ENCODE measurements at places on chromosomes 16 and 17.

DNA sequence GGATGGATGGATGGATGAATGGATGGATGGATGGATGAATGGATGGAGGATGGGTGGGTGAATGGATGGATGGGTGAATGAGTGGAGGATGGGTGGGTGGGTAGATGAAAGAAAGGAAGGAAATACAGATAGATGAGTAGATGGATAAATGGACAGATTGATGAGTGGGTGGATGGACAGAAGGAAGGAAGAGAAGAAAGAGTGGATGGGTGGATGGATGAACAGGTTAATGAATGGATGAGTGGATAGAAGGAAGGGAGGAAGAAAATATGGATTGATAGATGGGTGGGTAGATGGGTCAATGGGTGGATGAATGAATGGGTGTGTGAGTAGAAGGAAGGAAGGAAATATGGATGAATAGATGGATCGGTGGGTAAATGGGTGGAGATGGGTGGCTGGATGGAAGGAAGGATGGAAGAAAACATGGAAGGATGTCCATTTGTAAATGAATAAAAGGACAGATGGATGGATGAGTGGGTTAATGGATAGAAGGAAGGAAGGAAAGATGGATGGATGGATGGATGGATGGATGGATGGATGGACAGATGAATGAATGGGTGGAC is 97.3 kb upstream of the TNRC6C start:
- no peak for DNase-seq

GRCh38 chr17:41522301-41523224 is 3.9 kb upstream of the KRT15 start:
- DNase-seq = no peak

GRCh38 chr16:87847467-87847784 is 21.9 kb downstream of the SLC7A5 start:
- no peak for DNase-seq

- no peak for DNase-seq
Measured at GRCh38 chr17:80970044-80970761, 21.4 kb upstream of the CHMP6 start.

DNA sequence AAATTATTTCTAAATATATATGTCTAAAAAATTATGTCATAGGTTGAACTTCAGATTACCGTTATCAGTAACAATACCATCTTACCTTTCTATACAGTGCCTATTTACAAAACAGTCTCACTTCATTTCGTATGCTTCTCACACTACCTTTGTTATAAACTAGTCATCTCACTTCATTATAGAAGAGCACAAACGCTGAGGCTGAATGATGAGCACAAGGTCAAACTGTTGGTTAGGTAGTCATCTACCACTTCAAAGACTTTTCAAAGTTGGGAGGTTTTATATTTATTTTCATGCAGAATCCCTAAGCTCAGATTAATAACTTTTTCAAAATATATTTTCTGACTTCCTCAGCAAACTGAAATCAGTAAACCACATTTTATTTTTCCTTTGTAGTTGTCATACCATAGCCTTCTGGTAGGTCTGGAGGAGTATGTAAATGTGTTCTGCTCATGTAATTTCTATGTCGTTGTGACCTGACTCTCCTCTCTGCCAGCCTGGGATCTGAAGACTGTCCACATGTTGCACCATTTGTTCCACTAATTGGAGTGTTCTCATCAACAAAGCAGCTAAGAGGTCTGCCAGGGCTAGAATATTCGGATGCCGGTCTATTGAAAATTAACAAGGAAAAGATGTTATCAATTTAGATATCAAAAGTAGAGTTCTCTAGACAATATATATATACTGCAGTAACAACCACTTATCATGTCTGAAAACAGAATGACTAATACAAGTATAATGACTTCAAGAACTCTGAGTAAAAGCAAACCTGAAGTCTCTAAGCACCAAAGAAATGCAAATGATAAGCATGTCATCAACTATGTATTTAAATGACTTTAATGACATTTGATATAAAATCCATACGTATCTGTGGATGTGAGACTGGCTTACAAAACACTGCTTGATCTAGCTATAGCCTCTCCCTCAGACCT is 73.9 kb downstream of the CEP95 start:
- no peak for DNase-seq

DNA sequence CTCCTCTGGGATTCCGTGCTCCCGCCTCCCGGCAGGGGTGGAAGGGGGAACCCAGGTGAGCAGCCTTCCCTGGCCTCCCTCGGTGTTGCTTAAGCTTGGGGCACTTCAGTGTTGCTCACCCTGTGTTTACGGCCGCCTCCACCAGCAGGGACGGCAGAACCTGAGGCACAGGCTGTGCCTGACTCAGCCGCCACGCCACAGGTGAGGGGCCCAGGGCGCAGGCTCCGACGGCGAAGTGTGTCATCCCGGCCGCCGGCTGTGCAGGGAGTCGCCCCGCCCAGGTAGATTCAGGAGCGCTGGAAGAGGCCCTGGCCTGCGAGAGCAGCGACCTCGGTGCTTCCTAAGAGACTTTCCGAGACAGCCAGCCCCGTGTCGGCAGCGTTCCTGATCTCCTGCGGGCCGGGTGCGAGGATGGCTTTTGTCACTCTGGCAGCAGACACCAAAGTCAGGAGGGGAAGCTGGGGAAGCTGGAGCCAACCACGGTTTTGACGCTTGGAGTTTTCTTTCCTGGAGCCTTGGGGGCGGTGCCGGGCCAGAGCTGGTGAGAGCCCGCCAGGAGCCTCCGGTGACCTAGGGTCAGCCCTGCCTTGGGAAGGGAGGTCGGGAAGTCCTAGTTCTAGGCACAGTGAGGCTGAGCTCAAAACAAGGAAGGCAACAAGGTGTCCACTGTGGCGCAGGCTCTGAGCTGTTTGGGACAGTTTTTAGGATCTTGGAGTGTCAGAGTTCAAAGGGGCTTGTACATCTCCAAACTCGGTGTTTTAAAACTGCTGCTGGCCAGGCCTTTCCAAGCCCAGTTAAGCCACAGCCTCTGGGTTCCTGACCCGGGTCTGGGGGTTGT is 2.1 kb downstream of the GSE1 start:
- DNase-seq = peak; percentile 73

GRCh38 chr17:45346216-45347015 is 29.6 kb upstream of the MAP3K14 start:
- no peak for DNase-seq

GRCh38 chr16:73847090-73847489 is 449.5 kb upstream of the PSMD7 start:
- DNase-seq = no peak

DNA sequence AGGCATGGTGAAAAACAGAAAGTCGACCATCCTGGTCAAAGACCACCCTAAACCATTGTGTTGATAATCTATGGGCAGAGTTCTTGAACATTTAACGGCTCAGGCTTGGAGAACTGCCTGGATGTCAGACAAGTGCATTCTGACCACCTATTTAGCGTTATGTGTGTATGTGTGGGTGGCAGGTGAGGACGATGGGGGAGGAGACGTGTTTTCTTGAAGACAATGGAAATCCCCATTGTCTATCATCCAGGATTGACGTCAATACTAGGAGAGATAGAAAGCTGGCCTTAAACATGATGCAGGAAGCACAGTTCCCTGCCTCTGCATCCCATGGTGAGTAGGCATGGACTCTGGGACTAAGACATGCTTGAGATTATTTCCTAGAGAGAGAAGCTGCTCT is 157.4 kb upstream of the MAF start:
- DNase-seq = no peak

DNA sequence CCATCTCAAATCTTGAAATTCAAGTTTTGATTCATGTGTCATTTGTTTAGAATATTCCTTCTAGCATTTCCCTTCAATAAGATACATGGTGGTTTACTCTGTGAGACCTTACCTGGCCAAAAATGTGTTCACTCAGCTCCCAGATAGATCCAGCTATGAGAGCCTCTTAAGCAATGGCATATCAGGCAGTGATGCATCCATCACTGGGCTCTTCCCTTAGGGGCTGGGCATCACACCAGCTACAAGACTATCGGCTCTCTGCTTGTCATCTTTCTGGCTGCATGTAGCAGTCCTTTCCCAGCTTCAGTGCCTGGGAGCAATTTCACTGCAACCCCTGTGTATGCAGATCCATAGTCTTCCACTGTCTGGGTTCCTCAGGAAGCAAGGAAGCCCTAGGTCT is 40.6 kb downstream of the GOSR1 start:
- no peak for DNase-seq

- DNase-seq = no peak
Measured at GRCh38 chr16:85449191-85449884, 163.8 kb upstream of the GSE1 start.

GRCh38 chr17:82444941-82445521 is 5.5 kb downstream of the CYBC1 start:
- DNase-seq = no peak

- peak; percentile 39 for DNase-seq
Measured at GRCh38 chr17:82863941-82864712, 24.3 kb upstream of the ZNF750 start.

DNA sequence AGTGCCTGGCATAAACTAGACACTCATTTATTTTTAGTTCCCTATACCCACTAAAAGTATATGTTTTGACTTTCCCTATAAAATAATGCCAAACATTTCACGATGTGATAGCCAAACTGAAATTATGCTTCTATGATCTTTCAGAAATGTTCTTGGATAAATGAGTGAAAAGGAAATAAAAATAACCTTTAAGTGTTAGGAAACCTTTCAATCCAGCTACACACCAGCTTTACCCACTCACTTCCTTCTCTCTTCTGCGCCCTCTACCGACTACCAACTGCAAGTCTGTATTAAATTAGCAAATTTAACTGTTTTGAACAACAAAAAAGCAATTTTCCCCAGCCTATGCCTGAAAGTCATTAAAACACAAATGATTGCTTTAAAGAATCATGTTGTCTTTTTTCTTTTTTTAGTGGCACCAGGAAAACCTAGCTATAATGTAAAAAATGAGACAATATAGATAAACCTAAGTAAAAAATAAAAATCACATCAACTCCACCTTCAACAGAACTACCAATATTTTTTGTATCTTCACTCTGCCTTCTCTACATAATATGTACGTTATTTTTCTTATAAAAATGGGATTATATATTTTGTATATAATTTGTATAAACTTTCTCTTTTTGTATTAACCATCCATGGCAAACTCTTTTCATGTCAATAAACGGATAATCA is 13.2 kb upstream of the TMEM100 start:
- DNase-seq = peak; percentile 3

GRCh38 chr17:57874434-57875289 is 24.8 kb upstream of the MRPS23 start:
- DNase-seq = no peak

DNA sequence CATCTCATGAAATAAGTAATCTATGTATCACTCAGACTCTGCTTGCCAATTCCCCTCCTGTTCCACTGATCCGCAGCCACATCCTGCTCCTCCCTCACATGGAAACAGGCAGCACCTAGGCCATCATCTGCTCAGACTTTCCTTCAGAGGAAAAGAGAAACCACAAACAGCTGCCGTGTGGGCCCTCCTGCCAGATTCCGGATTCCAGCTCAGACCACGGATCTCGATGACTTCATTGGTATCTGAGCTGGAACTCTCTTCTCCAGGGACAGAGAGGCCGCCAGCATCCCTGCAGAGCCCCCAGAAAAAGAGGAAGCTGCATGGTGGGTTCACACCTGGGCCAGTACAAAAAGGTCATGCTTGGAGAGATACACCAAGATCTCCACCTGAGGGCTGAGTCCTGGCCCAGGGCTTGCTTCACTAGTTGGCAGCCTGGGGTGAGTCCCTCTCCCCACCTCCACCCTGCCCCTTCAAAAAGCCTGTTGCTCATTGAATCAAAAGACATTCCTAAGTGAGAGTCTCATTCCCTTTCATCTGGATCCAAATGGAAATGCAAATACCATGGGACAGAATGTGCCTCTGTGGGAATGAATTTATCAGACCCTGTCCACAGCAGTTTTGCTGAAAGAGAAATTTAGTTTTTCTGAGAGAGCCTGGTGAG is 47.2 kb downstream of the HOXB1 start:
- no peak for DNase-seq

GRCh38 chr17:50149091-50149416 is 1.4 kb downstream of the PPP1R9B start:
- no peak for DNase-seq

GRCh38 chr17:19492141-19492540 is 41.5 kb upstream of the SLC47A1 start:
- DNase-seq = no peak

DNA sequence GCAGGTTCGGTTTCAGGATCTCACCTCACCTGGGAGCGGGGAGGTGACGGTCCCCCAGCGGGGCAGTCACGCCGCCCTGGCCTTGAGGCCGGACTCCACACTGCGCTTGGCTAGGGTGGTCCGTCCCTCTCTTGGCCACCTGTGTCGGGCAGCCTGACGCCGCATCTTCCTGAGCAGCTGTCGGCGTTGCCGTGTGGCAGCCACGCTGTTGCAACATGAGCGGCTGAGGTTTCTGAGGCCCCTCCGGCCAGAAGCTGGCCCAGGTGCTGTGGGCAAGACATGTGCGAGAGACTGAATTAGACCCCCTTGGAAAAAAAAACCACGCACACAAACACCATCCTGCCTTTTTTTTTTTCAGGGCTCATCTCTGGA is 49.2 kb downstream of the IRF8 start:
- no peak for DNase-seq

DNA sequence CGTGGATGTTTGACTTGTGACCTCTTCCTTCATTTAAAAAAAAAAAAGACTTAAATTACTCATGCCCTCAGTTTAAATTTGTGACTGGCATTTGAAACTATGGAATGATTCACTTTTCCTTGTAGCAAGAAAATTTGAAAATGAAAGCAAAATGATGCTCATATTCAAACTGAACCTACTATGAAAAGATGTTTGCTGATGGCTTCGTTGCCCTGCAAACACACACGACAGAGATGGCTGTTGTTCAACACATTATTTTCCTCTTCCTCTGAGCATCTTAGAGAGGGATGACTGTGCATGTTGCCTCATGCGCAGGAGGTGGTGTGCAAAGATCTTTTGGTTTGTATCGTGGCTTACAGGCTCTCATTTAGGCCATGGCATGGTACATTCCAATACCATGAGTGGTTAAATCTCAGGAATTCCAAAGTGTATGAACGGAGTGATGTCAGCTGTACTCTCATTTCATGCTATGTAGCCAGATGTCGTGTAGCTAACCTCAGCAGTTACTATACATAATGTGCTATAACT is 164.5 kb downstream of the PRKCA start:
- no peak for DNase-seq

DNA sequence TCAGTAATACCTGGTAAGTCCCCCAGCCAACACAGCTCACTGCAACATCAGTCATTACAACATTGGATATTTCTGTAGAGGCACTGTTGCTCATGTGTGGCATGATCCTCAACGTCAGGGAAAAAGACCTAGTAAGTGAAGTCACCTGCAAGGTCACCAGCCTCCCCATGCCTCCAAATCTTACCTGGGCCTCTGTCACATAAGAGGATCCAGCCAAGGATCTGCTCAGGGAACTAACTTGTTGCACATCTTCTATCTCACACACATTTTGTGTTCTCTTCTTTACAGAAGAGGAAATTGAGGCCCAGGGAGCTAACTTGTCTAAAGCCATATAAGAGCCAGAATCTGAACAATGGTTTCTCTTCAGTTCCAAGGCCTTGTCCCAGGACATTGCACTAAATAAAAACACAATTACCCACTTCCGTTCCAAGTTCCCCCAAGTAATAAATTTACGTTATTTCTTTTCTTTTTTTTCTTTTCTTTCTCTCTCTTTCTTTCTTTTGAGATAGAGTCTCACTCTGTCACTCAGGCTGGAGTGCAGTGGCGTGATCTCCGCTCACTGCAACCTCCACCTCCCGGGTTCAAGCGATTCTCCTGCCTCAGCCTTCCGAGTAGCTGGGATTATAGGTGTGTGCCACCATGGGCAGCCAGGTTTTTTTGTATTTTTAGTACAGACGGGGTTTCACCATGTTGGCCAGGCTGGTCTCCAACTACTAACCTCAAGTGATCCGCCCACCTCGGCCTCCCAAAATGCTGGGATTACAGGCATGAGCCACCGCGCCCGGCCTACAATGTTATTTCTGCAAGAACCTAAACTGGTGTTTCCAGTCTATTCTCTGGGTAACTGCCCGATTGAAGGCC is 1.3 kb downstream of the SHMT1 start:
- no peak for DNase-seq
